ENCODE measurements at places on chromosomes 2 and 18. TPM values are rescaled to one million over a fixed set of nuclear protein-coding genes. Genes with fewer than 3 reads are reported as not detected.

Gene INO80B
- total RNA-seq, result 42.1 TPM

Gene AMER3
- total RNA-seq, result not detected

Gene FEV
- total RNA-seq, result not detected

Gene SMARCAL1
- total RNA-seq, result 25.0 TPM

DNA sequence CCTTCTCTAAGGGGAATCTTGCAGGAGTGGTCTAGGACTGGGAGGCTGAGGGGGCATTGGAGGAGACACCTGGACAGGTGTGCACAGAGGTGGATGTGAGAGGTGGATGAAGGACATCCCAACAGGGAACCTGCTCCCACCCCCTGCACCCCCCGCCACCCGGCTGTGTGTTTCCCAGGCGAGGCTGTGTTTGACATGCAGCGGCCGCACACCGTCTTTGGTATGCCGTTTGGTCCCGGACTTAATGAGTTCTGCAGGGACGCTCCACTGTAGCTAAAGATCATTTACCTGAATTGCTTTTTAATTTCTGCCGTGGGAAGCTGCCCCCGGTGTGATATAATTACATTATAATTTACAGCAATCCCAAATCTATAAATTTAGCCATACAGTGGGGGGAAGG, 87.3 kb downstream of the GLI2 start:
- no peaks in the 10 kb centered on the region for H3K4me1 ChIP-seq
- no peak for DNase-seq
- H3K27ac ChIP-seq, result no peak overlapping the region
- no peaks in the 10 kb centered on the region for H3K27me3 ChIP-seq
- no peaks in the 10 kb centered on the region for H3K36me3 ChIP-seq
- H3K4me3 ChIP-seq, result no peak overlapping the region

- no peak overlapping the region for H3K27ac ChIP-seq
- H3K27me3 ChIP-seq, result no peaks in the 10 kb centered on the region
- DNase-seq, result no peak
- H3K4me1 ChIP-seq, result peaks cover 19% of the 10 kb centered on the region
- H3K4me3 ChIP-seq, result no peak overlapping the region
These were observed 58.2 kb downstream of the CAB39 start for GRCh38 chr2:230770804-230771203.

DNA sequence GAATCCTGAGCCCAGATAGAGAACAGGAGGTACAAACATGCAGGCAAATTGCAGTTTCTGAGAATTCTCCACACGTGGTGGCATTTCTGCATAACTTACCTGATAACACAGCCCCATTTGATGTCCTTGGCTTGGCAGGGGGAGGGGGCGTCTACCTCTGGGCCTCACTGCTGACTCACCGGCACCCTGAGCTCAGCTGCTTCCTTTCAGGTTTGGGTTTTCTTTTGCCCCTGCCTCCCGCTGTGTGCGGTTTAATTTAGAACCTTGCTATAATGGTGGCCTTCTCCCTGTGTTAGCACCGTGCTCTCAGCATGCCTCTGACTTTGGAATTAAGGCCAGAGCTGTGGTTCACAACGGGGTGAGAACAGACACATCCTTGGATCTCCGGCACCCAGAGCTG, 4.4 kb downstream of the CTIF start:
- no peaks in the 10 kb centered on the region for H3K27me3 ChIP-seq
- no peak overlapping the region for H3K4me3 ChIP-seq
- no peaks in the 10 kb centered on the region for H3K4me1 ChIP-seq
- H3K27ac ChIP-seq, result no peak overlapping the region
- DNase-seq, result no peak
- no peaks in the 10 kb centered on the region for H3K36me3 ChIP-seq

- H3K4me3 ChIP-seq, result no peak overlapping the region
- H3K4me1 ChIP-seq, result no peaks in the 10 kb centered on the region
- H3K36me3 ChIP-seq, result no peaks in the 10 kb centered on the region
- DNase-seq, result no peak
- no peaks in the 10 kb centered on the region for H3K27me3 ChIP-seq
- H3K27ac ChIP-seq, result no peak overlapping the region
These were observed 200.0 kb downstream of the ZNF407 start for GRCh38 chr18:74797577-74798151.

DNA sequence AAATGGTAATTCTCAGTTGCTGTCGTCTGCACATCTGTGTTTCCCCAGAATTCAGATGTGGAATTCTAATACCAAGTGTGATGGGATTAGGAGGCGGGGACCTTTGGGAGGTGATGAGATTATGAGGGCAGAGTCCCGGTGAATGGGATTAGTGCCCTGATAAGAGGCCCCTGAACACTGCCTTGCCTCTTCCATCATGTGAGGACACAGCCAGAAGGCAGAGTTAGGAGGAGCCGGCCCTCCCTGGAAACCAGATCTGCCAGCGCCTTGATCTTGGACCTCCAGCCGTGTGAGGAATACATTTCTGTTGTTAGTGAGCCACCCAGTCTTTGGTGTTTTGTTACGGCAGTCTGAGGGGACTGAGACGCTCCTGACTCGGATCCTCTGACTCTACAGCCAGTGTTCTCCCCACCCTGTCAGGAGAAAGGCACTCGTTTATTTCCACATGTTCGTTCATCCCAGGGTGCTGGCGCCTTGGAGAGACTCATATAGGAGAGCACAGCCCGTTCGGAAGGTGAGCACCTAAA, 395.0 kb downstream of the ZNF516 start:
- H3K4me3 ChIP-seq, result no peak overlapping the region
- no peak overlapping the region for H3K27ac ChIP-seq
- DNase-seq, result no peak
- no peaks in the 10 kb centered on the region for H3K36me3 ChIP-seq
- no peaks in the 10 kb centered on the region for H3K27me3 ChIP-seq

DNA sequence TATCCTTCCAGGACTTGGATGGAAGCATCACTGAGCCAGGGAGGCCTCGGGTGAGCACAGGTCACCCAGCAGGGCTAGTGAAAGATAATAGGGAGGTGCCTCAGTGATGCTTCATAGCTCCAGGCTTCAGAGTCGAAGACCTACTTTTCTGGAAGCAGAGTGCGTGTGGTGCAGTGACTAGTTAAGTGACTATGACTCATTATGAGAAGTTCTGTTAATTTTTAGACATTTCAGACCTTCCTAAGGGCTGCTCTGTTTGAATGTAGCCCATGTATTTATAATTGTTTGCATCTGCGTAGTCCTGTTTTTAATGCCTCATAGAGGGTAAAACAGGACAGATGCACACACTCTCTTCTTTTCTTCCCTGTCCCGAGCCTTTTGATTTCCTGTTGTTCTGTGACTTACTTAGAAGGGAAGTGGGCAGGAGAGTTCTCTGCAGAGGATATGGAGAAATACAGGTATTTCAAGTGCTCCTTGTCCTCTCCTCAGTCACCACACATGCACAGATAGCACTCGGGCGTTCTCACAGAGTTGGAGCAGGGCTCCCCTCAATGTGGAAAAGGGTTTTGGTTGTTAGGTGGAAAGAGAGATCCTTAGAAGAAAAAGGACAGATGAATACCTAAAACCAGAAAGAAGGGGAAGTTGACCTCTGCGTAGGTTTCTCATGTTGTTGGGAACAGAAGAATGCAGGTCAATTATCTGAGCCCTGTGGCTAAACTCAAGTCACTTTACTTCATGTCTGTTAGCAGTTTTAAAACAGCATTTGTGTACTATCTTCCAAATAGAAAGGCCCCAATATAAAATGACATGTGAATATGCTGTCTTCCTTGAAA, 34.7 kb downstream of the RALB start:
- no peak overlapping the region for H3K27ac ChIP-seq
- no peaks in the 10 kb centered on the region for H3K27me3 ChIP-seq
- H3K4me3 ChIP-seq, result no peak overlapping the region
- DNase-seq, result no peak
- peaks cover 11% of the 10 kb centered on the region for H3K4me1 ChIP-seq

All from naive thymus-derived CD4-positive, alpha-beta T cell (primary cell).